ENCODE measurements at places on chromosomes 16 and 17.

GRCh38 chr17:40219594-40220338, 662 bp downstream of the WIPF2 start:
- peak; percentile 43 for DNase-seq

GRCh38 chr16:78900044-78900811, 700.3 kb downstream of the MAF start:
- no peak for DNase-seq

- DNase-seq, result peak; percentile 89
These were observed 43.2 kb upstream of the MRPS23 start for GRCh38 chr17:57892820-57893595.

DNA sequence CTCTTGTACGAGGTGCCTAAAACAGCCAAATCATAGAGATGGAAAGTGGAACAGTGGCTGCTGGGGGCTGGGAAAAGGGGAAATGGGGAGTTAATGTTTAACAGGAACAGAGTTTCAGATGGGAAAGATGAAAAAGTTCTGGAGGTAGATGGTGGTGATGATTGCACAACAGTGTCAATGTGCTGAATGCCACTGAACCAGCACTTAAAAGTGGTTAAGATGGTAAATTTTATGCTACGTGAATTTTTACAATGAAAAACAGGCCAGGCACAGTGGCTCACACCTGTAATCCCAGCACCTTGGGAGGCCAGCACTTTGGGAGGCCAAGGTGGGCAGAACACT, 130.4 kb downstream of the C16orf78 start:
- no peak for DNase-seq

GRCh38 chr16:50202926-50203624, 50.0 kb downstream of the TENT4B start:
- DNase-seq, result no peak

GRCh38 chr17:28178800-28179199, 136.3 kb downstream of the NLK start:
- no peak for DNase-seq
